ENCODE measurements at places on chromosomes 3 and 15.

DNA sequence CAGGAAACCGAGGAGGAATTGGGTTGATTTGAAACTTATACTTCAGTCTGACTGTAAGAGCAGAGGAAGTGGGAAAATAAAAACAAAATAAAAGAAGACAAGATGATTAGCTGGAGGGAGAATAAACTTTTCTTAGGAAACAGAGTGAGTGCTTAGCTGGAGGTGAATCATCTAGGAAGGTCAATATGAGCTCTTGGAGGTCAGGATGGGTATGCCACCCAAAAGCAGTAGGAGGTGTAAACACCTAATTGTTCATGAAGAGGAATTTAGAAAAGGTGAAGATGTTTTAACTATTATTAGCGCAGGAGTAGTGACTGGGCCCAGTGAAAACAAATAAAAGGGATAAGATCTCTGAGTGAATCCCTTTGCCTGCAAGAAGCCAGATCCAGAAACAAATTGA lies 39.9 kb upstream of the ARL14 start:
- no peak for DNase-seq

DNA sequence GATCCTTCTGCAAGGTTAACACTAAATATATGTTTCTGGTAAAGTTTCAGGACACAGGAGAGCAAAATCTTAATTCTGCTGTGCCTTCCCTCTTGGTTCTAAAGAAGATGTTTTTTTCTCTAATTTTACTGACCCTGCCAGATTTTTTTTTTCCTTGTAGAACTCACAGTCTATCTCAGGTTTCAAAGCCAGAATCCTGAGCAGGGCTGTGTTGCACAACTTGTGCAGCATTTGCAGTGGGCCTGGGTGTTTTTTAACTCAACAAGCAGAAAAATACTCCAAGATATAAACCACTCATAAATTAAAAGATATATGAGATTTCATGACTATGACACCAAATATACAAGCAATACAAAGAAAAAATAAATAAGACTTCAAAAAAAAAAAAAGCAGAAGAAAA lies 40.2 kb upstream of the ARF4 start:
- DNase-seq, result no peak

DNA sequence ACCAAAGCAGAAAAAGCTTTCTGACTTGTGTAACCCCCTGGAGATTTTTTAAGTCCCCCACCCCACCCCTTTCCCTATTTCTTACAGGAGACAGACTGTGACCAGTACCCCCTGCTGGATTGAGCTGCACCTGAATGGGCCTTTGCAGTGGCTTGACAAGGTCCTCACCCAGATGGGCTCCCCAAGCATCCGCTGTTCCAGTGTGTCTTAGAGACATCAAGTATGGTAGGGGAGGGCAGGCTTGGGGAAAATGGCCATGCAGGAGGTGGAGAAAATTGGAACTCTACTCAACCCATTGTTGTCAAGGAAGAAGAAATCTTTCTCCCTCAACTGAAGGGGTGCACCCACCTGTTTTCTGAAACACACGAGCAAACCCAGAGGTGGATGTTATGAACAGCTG lies 64.1 kb downstream of the AAGAB start:
- no peak for DNase-seq

DNA sequence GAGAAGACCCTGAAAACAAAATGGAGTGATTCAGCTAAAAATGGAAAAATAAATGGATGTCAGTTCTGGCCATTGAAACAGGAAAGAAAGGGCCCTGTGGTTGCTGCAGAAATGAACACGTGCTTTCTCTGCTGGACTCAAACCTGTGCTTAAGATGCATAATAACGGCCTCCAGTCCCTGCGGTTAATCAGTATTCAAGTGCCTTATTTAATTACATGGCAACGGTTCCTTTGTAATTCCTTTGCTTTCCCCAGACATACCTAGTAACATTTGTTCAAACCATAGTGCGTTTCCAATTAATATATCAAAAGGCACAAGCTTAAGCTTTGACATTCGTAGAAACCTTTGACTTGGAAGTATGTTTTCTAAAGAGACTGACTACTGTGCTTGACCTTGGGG lies 428.3 kb downstream of the GABRG3 start:
- DNase-seq, result no peak

DNA sequence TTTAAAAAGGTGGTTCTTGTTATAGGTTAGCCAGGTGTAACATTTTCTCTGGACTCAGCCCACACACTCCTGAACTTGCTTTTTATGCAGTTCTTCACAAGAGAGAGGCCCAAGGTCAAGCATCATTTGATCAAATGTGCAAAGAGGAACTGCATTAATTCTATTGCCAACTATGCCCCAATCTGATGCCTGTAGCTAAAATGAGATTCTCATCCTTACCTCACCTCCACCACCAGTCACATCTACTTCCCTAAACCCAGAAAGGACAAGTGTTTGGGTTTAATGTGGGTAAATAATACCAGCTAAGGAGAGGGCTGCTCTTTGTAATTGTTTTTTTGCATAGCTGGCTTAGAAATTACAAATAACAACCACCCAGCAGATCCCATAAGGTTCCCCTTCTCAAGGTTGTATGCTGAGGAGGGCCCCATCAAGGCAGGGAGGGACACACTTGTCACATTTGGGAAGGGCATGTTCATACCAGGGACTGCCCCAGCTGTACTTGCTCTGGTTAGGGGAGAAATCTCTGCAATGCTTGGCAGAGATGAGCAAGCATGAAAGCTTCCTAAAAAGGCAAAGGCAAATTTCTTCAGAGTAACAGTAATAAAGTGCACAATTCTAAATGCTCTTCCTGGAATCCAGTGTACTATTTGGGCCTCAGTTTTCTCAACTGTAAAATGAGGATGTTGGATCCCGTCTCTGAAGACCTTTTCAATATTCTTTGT lies 76.2 kb downstream of the TGFBR2 start:
- DNase-seq, result no peak

- no peak for DNase-seq
Measured at GRCh38 chr3:193922034-193922774, 213.7 kb upstream of the HES1 start.

DNA sequence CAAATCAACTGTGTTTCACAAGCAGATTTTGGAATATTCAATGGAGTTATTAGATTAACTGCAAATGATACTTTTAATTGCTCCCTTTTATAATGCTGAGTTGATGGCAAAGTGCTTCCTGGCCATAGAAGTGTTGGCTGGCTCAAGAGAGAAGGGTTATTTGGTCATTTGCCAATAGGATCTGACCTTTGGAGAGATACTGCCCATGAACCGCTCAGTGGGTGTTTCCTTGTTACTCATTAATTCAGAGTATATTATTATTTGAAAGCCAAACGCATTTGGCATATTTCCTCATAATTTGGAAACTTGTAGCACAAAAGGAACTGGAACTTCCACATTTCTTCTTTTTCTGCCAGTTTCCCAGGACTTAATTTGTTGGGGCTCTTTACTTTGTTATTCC lies 234.7 kb downstream of the CDIN1 start:
- DNase-seq, result no peak

DNA sequence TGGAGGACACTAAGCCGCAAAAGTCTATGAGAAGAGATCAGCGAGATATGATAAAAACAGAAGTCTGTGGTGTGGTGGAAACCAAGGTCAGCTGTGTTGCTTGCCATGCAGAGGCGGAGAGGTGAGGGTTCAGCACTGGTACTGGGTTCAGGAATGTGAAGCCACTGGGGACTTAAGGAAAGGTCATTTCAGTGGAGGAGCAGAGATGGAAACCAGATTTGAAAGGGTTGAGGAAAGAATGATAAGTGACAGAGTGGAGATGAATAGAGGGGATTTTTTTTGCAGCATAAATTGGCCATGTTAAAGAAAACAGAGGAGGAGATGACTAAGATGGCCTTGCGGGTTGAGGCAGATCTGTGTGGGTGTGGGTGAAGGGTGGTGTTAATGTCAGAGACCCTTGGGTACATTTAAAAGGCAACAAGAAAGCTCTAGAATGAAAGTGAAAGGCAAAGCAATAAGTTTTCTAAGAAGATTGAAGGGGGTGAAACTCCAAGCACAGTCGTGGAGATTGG lies 265.5 kb downstream of the ADAMTSL3 start:
- DNase-seq, result no peak

GRCh38 chr15:86865920-86866319 lies 786.2 kb downstream of the AGBL1 start:
- DNase-seq, result no peak

- DNase-seq, result no peak
Measured at GRCh38 chr3:177279118-177279815, 82.0 kb upstream of the TBL1XR1 start.
